ENCODE measurements at places on chromosomes 11 and 22.

- no peak for DNase-seq
Observed at GRCh38 chr22:48098243-48098920, 1335.9 kb downstream of the TBC1D22A start.

DNA sequence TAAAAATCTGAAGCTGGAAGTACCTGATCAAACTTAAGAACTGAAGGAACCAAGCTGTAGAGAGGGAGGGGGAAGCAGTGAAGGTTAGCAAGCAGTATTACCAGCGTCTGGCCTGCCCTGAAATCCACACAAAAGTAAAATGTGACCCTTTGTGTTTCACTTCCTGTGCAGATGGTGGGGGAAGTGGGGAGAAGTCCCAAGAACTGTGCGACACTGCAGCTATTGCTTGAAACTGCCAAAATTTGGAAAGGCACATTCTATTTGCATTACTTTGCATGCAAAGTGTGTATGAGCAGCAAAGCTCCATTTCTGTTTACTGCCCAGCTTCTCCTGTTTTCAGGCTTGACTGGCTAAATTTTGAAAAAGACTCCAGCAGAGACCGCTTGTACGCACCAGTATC, 72.1 kb upstream of the BMAL1 start:
- no peak for DNase-seq

- no peak for DNase-seq
Observed at GRCh38 chr11:24963852-24964251, 467.0 kb downstream of the LUZP2 start.

- no peak for DNase-seq
Observed at GRCh38 chr11:2212411-2213251, 41.0 kb upstream of the TH start.

GRCh38 chr11:2666401-2666741, 33.4 kb downstream of the KCNQ1OT1 start:
- DNase-seq, result no peak

- no peak for DNase-seq
Observed at GRCh38 chr22:39409516-39410029, 10.0 kb downstream of the TAB1 start.

Data from activated CD8-positive, alpha-beta memory T cell treated with anti-CD3 and anti-CD28 coated beads for 48 hours (primary cell).